ENCODE measurements at places on chromosomes 1 and 21.

GRCh38 chr1:73903092-73903491 is 294.9 kb downstream of the LRRIQ3 start:
- DNase-seq = no peak

- peak; percentile 55 for DNase-seq
Measured at GRCh38 chr1:154434346-154435085, 29.4 kb downstream of the IL6R start.

- DNase-seq = no peak
Measured at GRCh38 chr1:175270361-175270760, 77.8 kb upstream of the KIAA0040 start.

DNA sequence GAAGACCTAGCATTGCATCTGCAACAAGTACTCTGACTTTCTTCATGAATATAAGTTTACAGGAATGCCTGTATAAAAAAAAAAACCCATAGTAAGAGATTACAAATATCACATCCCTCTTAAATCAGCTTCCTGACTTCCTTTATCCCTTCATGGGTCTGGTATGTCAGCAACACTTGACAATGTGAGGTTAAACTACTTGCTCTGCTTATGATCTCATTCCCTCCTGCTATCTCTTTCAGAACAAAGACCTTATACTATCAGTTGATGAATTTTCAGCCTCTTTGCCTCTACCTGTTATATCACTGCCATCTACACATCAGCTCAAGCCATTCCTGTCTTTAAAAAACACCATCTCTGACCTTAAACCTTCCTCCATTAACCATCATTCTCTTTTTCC is 130.9 kb upstream of the SAMSN1 start:
- DNase-seq = no peak

DNA sequence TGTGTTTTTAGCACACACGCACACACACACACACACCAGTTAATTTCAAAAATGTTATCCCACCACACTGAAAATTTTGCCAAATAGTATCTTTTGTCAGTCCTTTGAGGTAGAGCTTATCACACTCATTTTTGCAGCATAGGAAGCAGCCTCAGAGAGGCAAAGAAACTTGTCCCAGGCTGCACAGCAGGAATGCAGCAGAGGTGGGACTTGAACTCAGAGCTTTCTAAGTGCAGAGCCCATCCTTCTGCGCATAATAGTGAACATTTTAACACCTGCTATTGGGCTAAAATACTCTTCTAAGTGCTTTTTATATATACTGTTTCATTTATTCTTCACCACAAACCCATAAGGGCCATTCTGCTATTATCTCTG is 15.0 kb downstream of the FHAD1 start:
- DNase-seq = no peak

DNA sequence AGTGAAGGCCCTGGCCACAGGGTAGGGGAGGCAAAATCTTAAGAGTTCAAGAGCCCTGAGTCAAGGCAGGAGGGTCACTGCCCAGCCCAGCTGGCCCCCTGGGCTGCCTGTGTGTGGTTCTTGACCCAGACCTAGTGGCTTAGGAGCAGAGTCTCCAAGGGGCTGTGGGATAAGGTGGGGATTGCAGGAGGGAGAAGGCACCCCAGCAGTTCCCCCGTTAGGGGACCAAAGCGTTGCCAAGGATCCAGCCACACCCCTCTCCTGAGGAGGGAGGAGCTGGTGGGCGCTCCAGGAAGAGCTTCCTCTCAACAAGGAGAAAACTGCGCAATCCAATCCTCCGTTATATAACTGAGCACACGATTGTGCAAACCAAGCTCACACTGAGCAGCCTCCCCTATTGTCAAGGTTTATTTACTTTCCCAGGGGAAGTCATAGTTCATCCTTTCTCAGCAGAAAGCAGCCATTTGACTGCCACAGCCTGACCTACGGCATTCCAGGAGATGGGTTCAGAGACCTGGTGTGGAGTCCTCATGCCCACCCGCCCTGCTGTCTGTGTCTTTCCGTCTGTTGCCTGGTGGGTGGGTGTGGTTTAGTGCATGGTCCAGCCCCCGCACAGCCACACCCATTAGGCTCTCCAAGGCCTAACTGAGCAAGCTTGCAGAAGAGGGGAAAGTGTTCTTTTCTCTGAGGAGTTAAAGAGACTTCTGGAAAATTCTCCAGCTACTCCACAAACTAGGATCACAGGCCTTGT is 3.5 kb downstream of the EPHX1 start:
- peak; percentile 52 for DNase-seq

GRCh38 chr21:27139526-27139925 is 172.6 kb upstream of the ADAMTS5 start:
- peak; percentile 14 for DNase-seq

- DNase-seq = no peak
Measured at GRCh38 chr1:52426371-52426770, 22.0 kb downstream of the PRPF38A start.

DNA sequence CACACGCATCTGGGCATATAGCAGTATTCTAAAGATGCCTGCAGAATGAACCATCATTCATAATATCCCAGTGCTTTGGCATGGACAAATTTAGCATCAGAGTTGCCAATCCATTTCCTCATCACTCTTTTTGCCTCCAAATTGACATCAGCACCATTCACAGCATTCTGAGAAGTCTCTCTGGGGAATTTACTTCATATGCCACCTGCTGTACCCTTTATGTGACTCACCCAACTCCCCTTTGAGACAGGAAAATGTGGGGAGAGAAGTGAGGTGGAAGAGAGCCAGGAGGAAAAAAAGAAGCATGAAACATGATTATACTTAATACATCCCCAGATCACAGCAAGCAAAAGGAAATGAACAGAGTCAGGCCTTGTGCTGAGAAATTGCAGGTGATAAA is 37.4 kb downstream of the RAB3B start:
- DNase-seq = no peak

GRCh38 chr1:100893718-100894117 is 924 bp downstream of the EXTL2 start:
- no peak for DNase-seq

DNA sequence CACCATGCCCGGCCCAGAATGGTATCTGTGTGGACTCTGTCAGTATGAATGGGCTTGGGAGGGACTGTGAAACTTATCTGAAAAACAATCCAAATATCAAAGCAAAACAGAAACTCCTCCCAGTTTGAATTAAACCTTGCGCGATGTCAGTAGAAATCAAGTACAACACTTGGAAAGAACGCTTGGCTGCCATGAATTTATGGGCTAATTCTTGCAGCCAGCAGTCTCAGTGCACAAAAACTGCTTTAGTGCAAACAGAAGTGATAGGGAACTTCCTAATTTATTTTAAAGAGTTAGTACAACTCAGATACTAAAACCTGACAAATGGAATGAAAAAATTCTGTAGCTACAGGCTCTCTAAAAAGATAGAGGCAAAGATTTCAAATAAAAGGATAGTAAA is 8.5 kb downstream of the CLCA1 start:
- no peak for DNase-seq

- DNase-seq = no peak
Measured at GRCh38 chr1:200908191-200908868, 13.6 kb downstream of the INAVA start.

- DNase-seq = peak; percentile 38
Measured at GRCh38 chr21:36773117-36773516, 74.2 kb downstream of the SIM2 start.

GRCh38 chr1:9886092-9886742 is 23.9 kb downstream of the CTNNBIP1 start:
- DNase-seq = no peak

DNA sequence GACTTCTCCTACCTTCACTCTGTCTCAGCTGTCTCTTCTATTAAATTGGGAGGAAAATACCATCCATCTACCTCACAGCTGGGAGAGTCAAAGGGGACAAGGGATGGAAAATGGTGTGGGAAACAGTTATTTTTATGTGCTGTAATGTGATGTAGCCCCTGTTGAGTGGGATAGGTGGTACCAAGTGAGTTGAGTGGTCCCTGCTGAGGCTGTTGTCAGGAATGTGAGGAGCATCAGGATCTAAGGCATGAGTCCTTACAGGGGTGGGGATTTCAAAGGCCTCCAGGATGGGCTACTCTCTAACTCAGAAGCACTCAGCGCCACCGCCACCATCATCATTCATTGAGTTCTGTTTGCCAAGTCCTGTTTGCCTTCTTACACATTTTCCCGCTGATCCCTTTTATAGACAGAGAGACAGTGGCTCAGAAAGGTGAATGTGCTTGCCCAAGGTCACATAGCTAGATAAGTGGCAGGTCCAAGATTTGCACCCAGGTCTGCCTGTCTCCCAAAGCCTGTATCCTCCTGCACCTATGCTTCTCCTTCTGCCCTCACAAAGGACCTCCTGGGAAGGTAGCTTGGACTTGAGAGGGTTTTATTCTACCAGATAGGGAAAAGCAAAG is 4.6 kb upstream of the ID3 start:
- no peak for DNase-seq

- DNase-seq = no peak
Measured at GRCh38 chr21:42755031-42755665, 101.7 kb downstream of the PDE9A start.

- DNase-seq = no peak
Measured at GRCh38 chr1:13536571-13536970, 22.8 kb upstream of the LRRC38 start.

- no peak for DNase-seq
Measured at GRCh38 chr1:156741481-156741983, 644 bp upstream of the MRPL24 start.

GRCh38 chr1:11055676-11056075 is 4.1 kb downstream of the SRM start:
- no peak for DNase-seq

- DNase-seq = no peak
Measured at GRCh38 chr1:3261007-3261968, 192.3 kb downstream of the PRDM16 start.
